Stimulated activated memory B cell treated with anti-CD40 and anti-IgM and Interleukin-4, amounts not matched to agents 10 μg/mL and 1 μg/mL and 100 μg/mL, for 72 hours (primary cell): ENCODE measurements at places on chromosomes 12 and 14.

GRCh38 chr12:12460935-12461922, 101.4 kb downstream of the DUSP16 start:
- ATAC-seq: no peak

DNA sequence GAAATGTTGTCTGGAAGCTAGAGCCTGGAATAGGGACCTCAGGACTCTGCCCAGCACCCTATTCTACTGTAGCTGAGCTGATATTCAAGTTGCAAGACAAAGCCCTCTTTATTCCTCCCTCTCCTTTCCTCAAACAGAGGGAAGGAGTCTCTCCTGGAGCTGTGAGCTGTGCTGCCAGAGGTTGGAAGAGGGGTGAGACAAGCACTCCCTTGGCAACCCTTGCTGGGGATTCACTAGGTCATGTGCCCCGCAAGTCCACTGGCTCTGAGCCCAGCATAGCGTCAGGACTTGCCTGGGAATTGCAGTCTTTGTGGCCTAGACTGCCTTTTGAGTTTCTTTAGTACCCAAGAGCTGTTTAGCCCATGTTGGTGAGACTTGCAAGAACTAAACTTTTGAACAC, 11.4 kb upstream of the ASCL1 start:
- ATAC-seq: no peak

GRCh38 chr12:45354399-45354798, 138.5 kb downstream of the ANO6 start:
- ATAC-seq: no peak

DNA sequence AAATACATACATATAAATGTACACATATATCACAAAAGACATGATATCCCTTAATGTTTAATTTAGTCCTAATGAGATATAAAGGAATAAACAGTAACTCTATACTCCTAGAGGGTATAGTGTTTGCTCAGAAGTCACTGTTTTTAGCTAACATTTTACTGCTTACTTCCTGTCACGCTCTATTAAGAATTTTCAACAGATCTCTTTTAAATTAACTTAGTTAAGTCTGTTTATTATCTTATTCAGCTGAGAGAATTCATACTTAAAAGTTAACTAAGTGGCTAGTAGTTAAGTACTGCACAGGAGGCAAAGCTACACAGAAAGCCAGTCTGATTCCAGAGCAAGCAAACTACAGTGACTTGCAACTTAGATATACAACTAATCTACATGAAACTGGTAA, 39.9 kb downstream of the GXYLT1 start:
- ATAC-seq: no peak

GRCh38 chr12:69610729-69611128, at the start of gene LRRC10:
LRRC10 (minus strand) TSS chr12:69610907; CDS start chr12:69610838, 69 bp downstream.
- no peak for ATAC-seq

- ATAC-seq: no peak
Observed at GRCh38 chr12:123726244-123726643, 14.1 kb downstream of the ATP6V0A2 start.

- no peak for ATAC-seq
Observed at GRCh38 chr12:111505601-111506036, 93.5 kb downstream of the ATXN2 start.

DNA sequence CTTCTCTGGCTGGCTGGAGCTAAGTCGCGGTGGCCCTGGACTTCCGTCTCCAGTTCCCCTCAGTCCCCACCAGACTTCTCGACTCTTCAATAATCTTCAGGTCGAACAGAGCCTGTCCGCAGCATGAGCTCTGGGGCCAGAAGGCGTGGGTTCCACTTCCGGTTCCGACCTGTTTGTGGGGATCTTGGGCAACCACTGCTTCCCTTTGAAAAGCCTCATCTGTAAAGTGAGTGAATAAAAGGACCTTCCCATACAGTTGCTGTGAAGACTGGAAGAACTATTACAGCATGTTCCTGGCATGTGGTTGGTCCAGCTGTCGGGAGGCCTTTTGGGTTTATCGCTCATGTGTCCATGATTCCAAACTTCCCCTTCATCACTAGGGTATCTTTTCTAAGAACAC, 19.4 kb downstream of the ADGRD1 start:
- ATAC-seq: no peak

GRCh38 chr12:83074358-83074894, 387.7 kb downstream of the TMTC2 start:
- ATAC-seq: no peak

- ATAC-seq: no peak
Observed at GRCh38 chr14:94686511-94687160, 74.4 kb downstream of the SERPINA3 start.

GRCh38 chr14:38197001-38197783, 10.5 kb upstream of the SSTR1 start:
- ATAC-seq: no peak

- ATAC-seq: no peak
Observed at GRCh38 chr12:130222519-130223218, 60.4 kb downstream of the FZD10 start.

DNA sequence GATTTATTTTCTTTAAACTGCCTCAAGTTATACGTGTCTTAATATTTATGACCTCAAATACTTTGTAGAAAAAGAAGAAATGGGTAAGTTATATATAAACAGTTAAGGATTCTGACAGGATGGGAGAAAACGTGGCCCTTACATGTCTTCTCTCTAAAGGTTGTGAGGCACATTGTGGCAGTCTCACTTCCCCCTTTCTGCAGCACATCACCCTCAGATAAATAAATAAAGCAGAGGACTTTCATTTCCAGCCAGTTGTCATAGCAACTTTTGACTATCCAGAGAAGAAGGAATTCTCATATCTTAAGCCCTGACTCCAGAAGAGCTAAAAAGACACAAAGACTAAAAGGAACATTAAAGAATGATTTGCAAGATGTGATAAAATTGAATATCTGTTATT, 28.8 kb upstream of the CEP83 start:
- ATAC-seq: peak; percentile 92

GRCh38 chr12:27003421-27004381, 10.5 kb downstream of the TM7SF3 start:
- ATAC-seq: no peak

DNA sequence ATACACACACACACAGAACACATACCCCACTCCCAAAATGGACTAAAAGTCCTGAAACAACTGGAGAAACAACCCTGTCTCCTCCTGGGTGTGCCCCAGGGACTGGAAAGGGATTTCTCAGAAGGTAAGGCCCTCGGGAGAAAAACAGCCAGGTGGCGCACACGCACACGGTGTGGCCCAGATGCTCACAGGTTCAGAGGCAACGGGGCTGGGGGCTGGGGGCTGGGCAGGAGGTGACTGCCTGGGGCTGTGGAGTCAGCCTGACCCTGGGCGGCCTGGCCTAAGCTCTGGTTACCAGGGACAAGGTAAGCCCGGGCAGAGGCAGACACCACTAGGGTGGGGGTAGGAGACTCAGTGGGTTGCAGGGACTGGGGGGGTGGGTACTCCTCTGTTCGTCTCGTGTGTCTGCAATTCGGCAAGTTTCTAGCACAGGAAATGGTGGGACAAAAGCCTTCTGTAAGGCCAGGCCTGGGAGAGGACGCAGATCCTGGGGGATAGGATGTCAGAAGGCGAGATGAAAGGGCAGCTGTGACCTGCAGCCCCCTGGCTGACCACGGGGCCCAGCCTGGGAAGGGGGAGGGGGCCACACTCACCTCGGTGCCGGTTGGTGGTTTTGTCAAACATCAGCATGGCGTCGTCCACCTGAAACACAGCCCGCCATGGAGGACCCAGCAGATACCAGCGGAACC, 10.4 kb downstream of the MSI1 start:
- ATAC-seq: no peak

DNA sequence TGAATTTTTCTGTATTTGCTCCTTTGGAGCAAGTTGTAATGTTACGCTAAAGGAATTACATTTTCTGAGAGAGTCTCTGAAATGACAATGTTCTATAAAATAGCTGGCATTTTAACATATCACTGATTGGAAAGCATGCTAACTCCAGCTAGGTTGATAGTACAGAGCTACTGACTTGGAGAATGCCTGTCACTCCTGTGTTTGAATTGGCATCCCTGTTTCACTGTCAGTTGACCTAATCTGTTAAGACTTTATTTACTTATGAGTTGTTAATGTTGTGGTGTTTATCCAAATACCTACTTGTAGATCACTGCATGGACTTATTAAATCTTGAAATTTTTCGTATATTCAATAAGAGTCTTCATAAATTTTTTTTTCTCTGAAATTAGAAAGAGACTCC, 33.6 kb downstream of the HCFC2 start:
- ATAC-seq: no peak

GRCh38 chr14:24606297-24606696, 3.2 kb downstream of the GZMH start:
- ATAC-seq: no peak

DNA sequence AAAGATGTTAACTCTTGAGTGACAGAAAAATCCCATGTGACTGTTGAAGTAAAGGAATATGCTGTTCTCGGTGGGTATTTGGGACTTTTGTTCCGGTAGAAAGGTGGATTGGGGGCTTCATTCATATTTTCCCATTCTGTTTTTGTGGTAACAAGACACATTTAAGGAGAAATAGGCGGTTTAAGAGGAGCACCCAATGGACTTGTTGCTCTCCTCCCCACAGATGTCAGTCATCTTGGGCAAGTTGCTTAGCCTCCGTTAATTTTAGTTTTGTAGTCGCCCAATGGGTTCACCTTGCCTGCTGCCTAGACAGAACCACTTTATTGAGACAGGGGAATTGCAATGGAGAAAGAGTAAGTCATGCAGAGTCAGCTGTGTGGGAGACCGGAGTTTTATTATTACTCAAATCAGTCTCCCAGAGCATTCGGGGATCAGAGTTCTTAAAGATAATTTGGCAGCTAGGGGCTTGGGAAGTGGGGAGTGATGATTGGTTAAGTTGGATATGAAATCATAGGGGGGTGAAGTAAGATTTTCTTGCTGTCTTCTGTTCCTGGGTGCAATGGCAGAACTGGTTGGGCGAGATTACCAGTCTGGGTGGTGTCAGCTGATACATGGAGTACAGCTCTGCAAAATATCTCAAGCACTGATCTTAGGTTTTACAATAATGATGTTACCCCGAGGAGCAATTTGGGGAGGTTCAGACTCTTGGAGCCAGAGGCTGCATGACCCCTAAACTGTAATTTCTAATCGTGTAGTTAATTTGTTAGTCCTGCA, 50.3 kb downstream of the SLC38A1 start:
- ATAC-seq: peak; percentile 44

DNA sequence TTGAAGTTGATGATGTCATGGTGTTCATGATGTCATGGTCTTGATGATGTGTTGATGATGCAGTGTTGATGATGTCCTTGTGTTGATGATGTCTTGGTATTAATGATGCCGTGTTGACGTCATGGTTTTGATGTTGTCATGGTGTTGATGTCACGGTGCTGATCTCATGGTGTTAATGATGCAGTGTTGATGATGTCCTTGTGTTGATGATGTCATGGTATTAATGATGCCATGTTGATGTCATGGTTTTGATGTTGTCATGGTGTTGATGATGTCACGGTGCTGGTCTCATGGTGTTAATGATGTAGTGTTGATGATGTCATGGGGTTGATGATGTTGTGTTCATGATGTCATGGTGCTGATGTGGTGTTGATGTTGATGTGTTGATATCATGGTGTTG, 48.0 kb upstream of the RIMBP2 start:
- no peak for ATAC-seq

- no peak for ATAC-seq
Observed at GRCh38 chr12:113838896-113839295, 127.2 kb downstream of the RBM19 start.

GRCh38 chr12:124910561-124911478, 3.6 kb downstream of the UBC start:
- no peak for ATAC-seq

GRCh38 chr12:54526812-54527630, 22.4 kb upstream of the PDE1B start:
- peak; percentile 59 for ATAC-seq

GRCh38 chr14:20757965-20758364, 10.2 kb upstream of the EDDM3B start:
- no peak for ATAC-seq

DNA sequence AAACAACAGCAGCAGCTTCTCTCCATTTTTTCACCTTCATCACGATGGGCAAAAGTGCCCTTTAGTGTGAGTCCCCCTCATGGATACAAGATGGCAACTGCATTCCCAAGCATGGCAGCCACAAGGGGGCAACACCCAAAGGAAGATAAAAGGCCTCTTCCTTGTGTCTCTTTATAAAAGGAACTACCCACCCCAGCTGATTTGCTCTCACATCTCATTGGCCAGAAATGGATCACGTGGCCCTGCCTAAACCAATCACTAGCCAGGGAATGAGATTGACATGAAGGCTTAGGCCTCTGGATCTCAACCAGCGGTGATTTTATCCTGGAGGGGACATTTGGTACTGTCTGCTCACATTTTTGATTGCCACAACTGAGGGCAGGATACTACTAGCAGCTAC, 21.9 kb upstream of the IFT81 start:
- ATAC-seq: no peak

DNA sequence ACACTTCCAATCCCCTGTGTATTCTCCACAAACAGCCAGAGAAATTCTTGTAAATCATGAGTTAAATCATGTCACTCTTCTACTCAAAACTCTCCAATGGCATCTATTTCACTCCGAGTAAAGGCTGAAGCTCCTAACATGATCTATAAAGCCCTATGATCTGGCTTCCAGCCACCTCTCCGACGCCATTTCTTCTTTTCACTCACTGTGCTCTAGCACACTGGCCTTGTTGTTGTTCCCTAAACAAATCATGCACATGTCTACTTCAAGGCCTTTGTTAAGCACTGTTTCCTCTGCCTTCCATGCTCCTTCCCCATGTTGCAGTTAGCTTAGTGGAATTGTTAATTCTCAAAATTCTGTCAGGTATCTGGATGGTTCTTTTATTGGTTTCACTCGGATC, 30.1 kb upstream of the MTERF2 start:
- no peak for ATAC-seq

- ATAC-seq: no peak
Observed at GRCh38 chr12:131443019-131444000, 267.6 kb upstream of the SFSWAP start.

DNA sequence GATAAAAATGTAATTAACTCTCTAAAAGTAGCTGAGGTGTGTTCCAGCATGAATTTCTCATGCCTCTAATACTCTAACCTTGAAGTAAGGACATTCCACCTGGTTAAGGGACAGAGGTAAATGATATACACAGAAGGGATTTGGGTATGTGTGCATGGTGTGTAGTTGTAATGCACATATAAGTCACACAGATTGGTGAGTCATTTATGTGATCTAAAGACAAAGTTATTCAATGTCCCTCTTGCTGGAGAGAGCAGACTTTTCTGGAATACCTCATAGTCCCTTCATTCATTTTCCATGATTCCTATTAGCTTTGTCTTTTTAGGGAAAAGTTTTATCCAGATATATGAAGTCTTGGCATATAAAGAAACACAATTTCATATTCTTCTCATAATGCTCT, 234.9 kb downstream of the SNAPC1 start:
- ATAC-seq: no peak
